ENCODE measurements at places on chromosomes 3 and 15. TPM values are rescaled to one million over a fixed set of nuclear protein-coding genes. Genes with fewer than 3 reads are reported as not detected.

The BBS4 gene
- polyA plus RNA-seq, result 39.1 TPM

- no peak for DNase-seq
These were observed 2.9 kb downstream of the FOXL2 start for GRCh38 chr3:138943724-138944653.

DNA sequence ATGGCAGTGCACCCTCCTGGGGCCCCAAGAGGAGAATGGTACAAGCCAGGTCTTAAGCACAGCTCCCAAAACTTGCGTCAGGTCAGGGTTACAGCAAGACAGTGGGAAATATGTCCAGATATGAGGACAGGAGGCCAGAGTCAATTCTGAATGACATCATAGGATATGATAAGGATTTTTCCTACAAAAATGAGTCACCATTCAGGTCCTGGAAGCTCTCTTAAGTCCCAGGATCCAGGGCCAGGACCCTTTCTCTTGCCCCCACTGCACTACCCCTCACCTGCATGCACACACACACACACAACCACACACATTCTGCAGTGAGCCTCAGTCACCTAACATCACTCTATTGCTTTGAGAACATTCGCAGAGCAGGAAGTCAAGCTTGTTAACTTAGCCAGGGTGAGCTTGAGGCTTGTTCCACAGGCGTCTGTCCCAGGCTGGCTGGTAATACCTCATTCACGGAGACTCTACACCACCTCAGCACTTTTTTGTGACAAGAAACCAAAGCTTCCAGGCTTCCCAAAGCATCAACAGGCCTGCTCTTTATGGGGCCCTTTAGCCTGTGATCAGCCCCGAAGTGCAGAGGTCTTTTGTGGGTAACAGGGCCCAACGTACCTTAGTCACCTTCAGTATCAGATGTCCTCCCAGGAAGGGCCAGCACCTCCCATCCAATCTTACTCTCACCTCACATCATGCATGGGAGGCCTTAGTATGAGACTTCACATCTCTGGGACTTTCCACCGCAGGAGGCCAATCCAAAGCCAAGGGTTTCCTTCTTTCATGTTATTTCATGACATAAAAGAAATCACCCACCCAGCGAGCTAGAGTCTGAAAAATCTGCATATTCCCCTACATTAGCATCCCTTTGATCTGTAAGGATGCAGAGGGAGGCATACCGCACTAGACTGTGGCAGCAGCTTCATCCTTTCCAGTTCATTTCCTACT is 74.0 kb upstream of the LIPC start:
- no peak for DNase-seq

- DNase-seq, result no peak
These were observed 64.5 kb downstream of the GLDN start for GRCh38 chr15:51405693-51406523.

The IL16 gene
- 6.3 TPM for polyA plus RNA-seq

Data from right renal pelvis (tissue), 4 donors.